ENCODE measurements at places on chromosomes 7 and 10.
A peak's percentile ranks its signal among the peaks of the same experiment; 100 is the strongest.

- DNase-seq, result no peak
Observed at GRCh38 chr10:35178331-35178730, 51.7 kb downstream of the CREM start.

DNA sequence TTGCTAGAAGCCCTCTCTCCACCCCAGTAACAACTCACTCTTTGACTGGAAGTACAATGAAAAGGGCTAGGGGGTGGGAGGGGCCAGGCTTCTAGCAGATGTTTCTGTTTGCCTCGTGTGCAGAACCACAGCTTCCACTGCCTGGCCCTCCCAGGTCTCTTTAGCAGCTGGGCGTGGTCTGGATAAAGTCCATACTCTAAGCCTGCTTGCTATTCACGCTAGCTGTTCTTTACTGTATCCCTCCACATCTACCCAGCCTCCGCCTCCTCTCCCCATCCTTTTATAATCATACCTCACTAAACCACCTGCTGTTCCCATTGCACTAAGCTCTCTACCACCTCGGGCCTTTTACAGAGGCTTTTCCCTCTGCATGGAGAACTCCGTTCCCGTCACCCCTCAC is 288.8 kb downstream of the CAMK1D start:
- DNase-seq, result peak; percentile 79

- peak; percentile 77 for DNase-seq
Observed at GRCh38 chr7:31493714-31494181, 20.1 kb upstream of the ITPRID1 start.

GRCh38 chr10:88827671-88828070 is 24.0 kb downstream of the ANKRD22 start:
- DNase-seq, result no peak

- no peak for DNase-seq
Observed at GRCh38 chr10:48361176-48361575, 54.7 kb downstream of the MAPK8 start.

DNA sequence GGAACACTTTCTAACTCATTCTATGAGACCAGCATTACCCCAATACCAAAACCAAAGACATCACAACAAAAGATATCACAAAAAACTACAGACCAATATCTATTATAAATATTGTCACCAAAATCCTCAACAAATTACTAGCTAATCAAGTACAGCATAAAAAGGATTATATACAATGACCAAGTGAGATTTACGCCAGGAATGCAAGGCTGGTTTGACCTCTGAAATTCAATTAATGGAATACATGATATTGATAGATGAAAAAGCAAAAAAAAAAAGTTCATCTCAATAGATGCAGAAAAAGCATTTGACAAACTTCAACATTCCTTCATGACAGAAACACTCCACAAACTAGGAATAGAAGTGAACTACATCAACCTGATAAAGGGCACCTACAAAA is 175.3 kb downstream of the LCOR start:
- no peak for DNase-seq

DNA sequence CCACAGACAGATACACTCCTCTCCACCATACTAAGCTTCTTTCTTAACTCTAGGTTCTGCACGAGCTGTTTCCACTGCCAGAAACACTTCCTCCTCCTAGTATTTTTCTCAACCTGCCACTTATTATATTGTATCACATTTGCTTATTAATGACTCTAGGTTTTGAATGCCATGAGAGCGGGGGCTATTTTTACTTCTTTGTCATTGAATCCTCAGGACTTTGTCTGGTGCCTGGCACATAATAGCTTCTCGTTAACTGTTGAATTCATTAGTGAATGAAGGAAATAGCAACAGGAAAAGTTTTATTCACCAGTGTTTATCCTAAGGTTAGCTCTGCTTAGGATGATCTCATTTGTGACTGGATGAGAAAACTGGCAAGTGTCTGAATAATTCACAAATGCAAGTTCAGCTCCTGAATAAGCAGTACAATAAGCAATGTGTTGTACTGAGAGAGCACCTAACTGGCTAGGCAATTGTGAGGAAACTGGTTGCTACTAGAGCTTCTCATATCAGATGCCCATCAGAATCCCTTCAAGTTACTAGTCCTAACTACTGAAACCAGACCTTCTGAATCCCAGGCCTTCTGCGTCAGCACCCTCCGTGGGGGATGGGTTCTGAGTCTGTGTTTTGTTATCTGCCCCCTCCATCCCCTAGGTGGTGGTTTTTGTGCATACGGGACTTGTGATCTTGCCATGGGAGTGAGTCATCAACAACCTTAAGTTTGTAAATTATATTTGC is 92.7 kb downstream of the LSMEM1 start:
- peak; percentile 51 for DNase-seq

- DNase-seq, result no peak
Observed at GRCh38 chr10:110035070-110035921, 27.5 kb downstream of the ADD3 start.

GRCh38 chr7:132105096-132105495 is 471.2 kb downstream of the PLXNA4 start:
- DNase-seq, result no peak

GRCh38 chr7:2818121-2818520 is 26.0 kb downstream of the GNA12 start:
- DNase-seq, result no peak

Data from DMS153 (cell line).